ENCODE measurements at places on chromosomes 16 and 17. TPM values are rescaled to one million over a fixed set of nuclear protein-coding genes. Genes with fewer than 3 reads are reported as not detected.

CES3 gene
- total RNA-seq: 8.3 TPM

LLGL2 gene
- 37.2 TPM for total RNA-seq

DNAAF8 gene
- total RNA-seq: 0.23 TPM

OR2C1 gene
- not detected for total RNA-seq

Measured in activated naive CD8-positive, alpha-beta T cell treated with anti-CD3 and anti-CD28 coated beads, Interleukin-2, amount 10 ng/mL, durations not matched to agents 7 days and 5 days (primary cell).